ENCODE measurements at places on chromosomes 12 and 14.

- DNase-seq, result no peak
These were observed 42.5 kb downstream of the PRORP start for GRCh38 chr14:35164849-35165248.

- DNase-seq, result no peak
These were observed 69.5 kb upstream of the LMO3 start for GRCh38 chr12:16675438-16675837.

DNA sequence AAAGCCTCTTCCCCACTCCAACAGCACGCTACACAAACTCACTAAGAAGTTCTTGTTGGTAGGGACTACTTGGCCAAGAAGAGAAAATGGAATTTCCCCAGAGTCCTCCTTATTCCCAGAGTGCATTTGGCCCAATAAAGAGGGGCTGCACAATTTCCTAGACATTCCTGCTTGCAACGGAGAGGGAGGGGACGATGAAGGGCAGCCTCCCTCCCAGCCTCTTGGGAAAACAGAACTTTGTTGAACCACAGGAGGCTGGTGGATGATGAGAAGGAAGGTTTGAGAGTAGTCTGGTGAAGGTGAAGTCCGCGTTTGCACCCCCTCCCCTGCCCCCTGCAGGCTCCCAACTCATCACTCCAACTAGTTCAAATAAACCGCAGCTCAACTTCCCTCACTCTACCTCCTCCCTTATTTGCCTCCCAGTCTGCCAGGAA, 19.1 kb upstream of the TBX3 start:
- DNase-seq, result no peak

DNA sequence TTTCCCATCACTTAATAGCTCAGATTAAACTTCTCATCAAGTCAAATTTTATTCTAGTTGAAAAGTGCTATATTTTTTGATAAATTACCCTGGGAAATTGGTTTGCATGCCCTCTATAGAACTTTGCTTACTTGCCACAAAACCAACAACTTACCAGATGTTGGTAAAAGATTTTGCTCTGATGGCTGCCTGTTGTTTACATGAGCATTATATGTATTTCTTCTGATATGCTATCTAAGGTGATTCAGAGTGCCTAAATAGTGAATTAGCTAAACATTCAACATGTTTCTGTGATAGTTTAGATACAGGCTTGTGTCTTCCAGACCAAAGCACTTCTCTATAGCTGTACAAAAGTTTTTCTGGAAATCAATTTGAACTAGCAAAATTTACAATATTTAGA, 51.0 kb downstream of the PPM1A start:
- no peak for DNase-seq

- no peak for DNase-seq
These were observed 16.8 kb upstream of the PPM1A start for GRCh38 chr14:60232185-60232584.

DNA sequence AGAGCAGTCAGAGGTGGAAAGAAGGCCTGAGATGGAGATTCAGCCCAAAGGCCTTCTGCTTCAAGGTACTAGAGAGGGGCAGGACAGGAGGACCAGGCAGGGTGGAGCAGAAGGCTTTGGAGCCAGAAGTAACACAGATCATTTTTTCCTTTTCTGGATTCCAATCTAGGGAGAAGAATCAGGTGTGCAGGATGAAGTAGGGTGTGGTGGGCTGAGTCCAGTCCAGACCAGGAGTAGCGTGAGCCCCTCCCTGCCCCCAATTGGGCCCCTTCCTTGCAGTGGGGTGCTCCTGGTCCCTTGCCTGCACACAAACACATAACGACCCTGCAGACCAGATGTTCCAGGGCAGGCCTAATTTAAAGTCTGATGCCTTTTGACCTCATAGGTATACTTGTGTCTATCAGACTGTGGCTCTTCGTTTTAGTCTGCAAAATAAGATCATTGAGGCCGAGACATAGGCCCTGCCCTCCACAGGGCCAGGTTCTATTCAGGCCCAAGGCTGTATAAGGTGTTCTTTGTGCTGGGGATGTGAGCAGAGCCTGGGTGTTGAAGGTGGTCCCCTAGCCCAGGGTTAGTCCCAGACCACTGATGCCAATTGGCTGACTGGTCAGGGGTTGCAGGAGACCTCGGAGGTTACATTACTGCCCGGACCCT, 1.0 kb upstream of the NYNRIN start:
- no peak for DNase-seq
